ENCODE measurements at places on chromosomes 16 and 17.

DNA sequence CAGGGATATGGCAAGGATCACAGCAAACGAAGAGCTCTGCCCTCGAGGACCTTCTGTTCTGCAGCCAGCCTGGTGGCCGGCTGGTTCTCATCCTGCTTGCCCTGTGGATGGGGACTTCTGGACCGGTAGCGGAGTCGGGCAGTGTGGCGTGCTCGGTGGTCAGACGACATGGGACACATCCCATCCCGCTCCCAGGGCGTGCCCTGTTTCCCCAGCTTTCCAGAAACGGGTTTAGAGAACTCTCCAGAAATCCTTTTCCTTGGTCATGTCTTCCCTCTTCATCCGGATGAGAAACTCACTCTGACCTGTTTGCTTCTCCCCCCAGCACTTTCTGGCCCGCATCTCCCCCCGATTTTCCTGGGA lies 115.8 kb downstream of the OR1D5 start:
- no peak for DNase-seq

GRCh38 chr17:64718058-64718457 lies 56.0 kb upstream of the SMURF2 start:
- no peak for DNase-seq

GRCh38 chr16:64440421-64440831 lies 681.4 kb downstream of the CDH11 start:
- no peak for DNase-seq

DNA sequence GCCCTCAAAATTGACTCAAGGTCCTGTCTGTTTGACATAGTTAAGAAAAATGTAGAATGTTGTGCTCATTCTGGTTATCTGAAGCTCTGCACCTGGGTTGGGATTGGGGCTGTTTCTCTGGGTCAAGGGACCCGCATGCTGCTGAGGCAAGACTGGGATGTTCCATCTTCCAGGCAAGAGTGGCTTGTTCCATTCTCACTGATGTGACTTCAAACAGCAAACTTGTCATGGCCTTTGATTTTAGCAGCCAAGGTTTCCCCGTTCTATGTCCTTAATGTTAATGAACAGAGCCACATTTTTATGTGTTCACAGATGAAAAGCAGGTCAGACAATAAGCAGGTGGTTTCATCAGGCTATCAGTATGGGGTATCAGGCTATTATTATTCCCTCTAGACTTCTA lies 25.7 kb downstream of the ST6GALNAC1 start:
- DNase-seq, result no peak

DNA sequence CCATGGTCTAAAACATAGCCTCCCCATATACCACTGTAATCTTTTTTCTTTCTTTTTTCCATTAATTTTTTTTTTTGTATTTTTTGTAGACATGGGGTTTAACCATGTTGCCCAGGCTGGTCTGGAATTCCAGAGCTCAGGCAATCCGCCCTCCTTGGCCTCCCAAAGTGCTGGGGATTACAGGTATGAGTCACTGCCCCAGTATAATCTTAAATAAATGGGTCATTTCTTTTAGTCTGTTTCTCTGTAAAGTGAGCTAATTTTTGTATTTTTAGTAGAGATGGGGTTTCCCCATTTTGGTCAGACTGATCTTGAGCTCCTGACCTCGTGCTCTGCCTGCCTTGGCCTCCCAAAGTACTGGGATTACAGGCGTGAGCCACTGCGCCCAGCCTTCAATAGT lies 5.7 kb upstream of the NME1 start:
- no peak for DNase-seq

DNA sequence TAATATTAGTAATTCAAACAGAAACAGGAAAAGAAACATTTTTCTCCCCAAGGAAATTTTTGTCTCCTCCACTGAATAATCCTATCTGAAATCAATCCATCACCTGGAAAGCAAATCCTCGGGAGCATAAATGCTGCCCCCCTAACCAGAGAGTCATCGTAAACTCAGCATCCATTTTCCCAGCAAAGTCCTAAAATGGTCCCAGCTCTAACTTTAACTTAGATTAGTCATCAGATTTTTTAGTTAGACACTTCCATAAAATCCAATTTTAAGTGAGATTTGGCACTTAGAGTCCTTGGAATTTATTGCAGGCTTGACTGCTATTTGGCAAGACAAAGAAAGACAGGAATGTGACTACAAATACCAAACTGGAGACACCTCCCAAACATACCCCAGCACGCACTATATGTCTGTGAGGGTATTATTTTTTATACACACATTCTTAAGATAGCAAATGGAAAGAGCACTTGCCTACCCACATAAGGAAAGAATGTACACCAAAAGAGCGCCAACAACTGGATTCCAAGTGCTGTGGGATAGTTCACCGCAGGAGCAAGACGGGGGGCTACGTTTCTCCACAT lies 15.4 kb downstream of the SCO1 start:
- DNase-seq, result no peak

DNA sequence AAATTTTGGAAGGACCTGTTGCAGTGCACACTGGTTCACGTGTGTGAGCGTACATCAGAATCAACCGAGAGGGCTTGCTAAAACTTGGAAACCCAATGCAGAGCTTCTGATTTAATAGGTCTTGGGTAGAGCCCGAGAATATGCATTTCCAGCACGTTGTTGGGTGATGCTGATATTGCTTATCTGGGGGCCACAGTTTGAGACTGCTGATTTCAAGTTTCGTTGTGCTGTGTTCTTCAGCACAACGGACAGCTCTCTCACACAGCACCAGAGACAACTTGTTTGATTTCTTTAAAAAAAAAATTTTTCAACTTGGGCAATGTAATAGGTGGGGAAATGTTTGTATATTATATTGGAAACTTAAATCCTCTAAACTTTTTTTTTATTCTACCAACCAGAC lies 9.4 kb downstream of the OR4D2 start:
- DNase-seq, result no peak

GRCh38 chr16:52874042-52874441 lies 178.7 kb downstream of the CHD9NB start:
- DNase-seq, result no peak

DNA sequence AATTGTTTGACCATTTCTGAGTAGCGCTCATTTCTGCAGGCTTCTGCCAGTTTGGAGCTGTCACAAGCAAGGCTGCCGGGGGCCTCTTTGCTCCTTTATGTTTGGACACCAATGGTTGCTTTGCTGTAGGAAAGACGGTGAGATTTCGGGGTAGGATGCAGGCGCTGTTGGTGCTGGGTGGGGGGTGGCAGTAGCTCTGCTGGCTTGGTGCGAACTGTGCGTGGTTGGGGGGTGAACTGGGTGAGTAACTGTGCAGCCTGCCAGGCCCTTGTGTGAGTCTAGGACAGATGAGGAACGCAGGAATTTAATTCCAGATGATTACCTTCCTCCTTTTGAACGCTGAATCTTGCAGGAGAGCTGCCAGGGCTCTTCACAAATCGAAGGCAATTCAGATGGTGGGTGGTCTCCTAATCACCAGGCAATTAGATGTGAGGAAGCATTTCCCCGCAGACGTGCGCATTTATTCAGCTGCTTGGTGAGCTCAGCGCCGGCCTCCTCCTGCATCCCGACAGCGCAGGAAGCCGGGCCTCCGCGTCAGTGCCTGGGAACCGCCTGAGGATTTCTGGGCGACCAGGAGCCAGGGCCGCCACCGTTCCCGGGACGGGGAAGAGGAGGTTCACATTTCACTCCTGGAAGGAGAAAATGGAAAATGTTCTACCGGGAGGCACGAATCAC lies 154.4 kb downstream of the FOXL1 start:
- no peak for DNase-seq

GRCh38 chr16:78659216-78659615 lies 559.8 kb downstream of the WWOX start:
- no peak for DNase-seq

DNA sequence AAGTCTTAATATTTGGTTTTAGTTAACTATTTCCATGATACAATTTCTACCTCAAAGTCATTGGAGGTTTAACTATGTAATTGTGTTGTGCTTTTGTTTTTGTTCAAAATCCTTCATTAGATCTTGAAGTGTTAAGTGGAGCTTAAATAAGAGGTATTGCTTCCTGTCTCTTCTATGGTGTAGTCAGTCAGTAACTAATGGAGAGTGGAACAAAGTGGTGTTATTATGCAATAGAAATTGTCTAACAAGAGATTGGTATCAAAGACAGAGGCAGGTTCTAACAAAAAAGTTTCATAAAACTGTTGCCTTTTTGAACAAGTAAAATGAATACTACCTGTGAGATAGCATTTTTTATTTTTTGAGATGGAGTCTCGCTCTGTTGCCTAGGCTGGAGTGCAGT lies 45.2 kb downstream of the GRB7 start:
- no peak for DNase-seq

GRCh38 chr16:5790512-5790911 lies 692.9 kb upstream of the EEF2KMT start:
- DNase-seq, result no peak

GRCh38 chr16:88854306-88855111 lies 2.2 kb downstream of the GALNS start:
- no peak for DNase-seq

DNA sequence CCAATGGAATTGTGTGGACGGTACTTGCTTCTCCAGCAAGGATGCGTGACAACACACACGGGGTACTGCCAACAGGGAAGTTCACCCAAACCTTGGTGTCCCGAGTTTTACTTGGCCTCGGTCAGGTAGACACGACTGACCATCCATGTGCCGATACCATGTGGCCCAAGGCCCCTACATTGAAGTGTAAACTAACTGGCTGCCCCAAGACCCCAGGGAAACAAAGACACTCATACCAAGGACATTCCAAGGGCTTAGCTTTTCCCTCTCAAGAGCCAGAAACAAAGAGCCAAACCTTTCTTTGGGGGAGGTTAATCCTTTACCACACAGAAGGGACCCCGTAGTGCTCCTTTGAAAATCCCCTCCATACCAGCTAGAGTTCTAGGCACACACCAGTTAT lies 215.9 kb upstream of the TNRC6C start:
- no peak for DNase-seq

- DNase-seq, result no peak
Observed at GRCh38 chr17:70202840-70203239, 33.5 kb downstream of the KCNJ2 start.

- no peak for DNase-seq
Observed at GRCh38 chr16:71360378-71360777, 1.9 kb downstream of the CALB2 start.

DNA sequence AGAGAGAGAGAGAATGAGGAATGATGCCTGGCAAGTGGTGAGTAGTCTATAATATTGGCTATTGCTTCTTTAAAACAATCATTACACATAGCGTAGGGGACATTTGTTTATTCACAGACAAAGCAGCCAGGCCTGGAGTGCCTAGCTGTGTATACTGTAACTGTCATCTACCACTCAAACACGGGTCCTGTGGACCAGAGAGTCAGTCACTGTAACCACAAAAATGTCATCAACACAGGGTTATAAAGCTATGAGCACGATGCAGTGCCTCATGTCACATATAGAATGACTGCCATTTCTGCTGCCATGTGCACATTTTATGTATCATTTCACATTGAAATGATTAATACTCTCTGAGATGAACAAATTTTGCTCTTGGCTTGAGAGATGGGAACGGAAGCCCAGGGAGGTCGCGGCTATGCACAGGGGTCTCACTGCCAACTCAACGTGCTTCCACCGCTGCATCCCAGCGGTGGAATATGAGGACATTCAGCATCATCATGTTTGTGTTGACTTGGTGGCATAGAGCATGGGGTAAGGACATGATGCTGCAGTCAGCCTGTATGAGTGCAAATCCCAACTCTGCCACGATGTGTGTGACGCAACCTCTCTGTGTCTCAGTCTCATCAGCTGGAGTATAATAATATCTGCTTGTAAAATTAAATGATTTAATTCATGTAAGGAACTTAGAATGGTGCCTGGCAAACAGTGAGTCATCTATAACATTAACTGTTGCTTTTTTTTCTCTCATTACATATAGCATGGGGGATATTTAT lies 3.3 kb downstream of the MT1H start:
- no peak for DNase-seq

- no peak for DNase-seq
Observed at GRCh38 chr16:81581107-81581506, 136.5 kb downstream of the CMIP start.

DNA sequence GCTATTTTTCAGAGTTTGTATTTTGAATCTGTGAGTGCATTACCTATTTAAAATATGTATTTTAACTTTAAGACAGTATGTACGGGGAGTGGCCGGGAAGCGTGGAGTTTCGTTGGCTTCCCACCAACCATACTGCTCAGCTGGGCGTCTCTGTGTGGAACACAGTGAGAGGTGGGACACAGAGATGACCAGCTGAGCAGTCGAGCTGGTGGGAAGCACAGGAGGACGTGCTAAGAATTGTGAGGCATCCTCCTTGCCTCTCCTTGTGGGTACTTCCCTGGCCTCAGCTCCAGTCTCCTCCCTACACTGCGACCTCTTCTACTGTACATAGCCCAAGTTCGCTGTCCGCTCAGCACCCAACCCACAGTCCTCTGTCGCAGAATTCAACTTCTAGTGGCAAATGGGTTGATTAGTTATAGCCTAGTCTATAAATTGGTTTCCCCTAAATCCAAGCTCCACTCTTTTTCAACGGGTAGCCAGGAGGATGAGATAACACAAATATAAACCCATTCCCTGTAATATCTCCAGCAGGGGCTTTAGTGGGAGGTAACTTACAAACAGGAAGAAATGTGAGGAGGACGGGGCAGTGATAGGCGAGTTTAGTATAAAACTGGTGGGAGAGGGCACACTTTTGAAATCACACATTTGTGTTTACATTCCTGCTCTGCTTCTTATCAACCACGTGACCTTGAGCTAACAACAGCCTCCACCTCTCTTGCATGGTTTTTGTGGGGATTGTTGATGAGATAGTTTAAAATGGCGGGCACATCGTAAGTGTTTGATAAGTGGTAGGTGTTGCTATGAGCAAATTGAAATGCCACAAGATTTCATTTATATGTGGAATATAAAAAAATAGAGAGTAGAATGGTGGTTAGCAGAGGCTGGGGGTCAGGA lies 211.9 kb upstream of the HS3ST3A1 start:
- no peak for DNase-seq

- peak; percentile 19 for DNase-seq
Observed at GRCh38 chr17:73934696-73935095, 268.8 kb upstream of the RPL38 start.

- DNase-seq, result no peak
Observed at GRCh38 chr17:66255527-66255971, 26.3 kb upstream of the APOH start.

GRCh38 chr16:50248845-50249244 lies 17.5 kb upstream of the ADCY7 start:
- no peak for DNase-seq

Measured in D341Med (cell line).